ENCODE measurements at places on chromosomes 2 and 18. TPM values are rescaled to one million over a fixed set of nuclear protein-coding genes. Genes with fewer than 3 reads are reported as not detected.

- ATAC-seq, result no peak
These were observed 42.4 kb downstream of the TCF7L1 start for GRCh38 chr2:85175369-85176299.

GRCh38 chr2:216302981-216303676 is 69.2 kb downstream of the MARCHF4 start:
- ATAC-seq, result no peak

- ATAC-seq, result no peak
These were observed 82.8 kb downstream of the TEX51 start for GRCh38 chr2:126981476-126981875.

DNA sequence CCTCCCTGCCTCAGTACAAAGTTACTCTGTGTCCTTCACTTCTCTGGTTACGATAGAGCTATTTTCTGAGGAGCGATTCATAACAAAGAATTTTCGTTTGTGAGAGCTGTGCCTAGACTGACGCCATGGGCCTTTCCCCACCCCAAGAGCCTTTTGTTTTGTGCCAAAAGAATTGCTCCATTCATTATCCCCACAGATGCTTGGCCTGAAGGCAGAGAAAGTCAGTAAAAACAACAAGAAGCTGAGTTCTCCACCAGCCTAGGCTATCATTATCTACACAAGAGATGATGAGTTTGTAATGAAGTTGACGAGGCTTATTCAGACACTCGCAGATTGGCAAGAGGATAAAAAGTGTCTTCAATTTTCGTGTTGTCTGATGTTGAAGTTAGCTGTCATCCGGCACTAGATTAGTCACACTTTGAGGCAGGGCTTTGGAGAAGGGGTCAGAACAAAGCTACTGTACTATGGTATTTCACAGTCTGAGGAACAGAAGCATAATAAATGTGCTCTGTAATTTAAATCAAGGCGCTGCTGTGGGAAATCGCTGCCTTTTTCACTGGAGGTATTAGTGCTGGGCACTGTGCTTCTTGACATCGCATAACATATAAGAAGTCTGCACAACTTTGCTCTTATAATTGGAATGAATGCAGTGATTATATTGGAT is 278.4 kb upstream of the FIGN start:
- peak; percentile 57 for ATAC-seq

DNA sequence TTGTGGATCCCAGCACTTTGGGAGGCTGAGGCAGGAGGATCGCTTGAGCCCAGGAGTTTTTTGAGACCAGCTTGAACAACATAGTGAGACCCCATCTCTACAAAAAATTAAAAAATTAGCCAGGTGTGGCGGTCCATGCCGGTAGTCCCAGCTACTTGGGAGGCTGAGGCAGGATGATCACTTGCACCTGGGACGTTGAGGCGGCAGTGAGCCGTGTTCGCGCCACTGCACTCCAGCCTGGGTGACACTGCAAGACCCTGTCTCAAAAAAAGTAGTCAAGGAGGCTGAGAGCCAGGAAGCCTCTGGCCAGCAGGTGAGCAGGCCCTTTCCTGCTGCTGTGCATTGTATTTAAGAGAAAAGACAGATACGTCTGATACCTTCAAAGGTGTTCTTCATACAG is 11.1 kb upstream of the PROC start:
- no peak for ATAC-seq

The LBH gene
- 27.4 TPM for total RNA-seq
